ENCODE measurements at places on chromosomes 3 and 15.

GRCh38 chr3:15029625-15030024 lies 35.5 kb downstream of the MRPS25 start:
- no peak for DNase-seq

GRCh38 chr3:39125841-39126500 lies 18.5 kb downstream of the TTC21A start:
- no peak for DNase-seq

DNA sequence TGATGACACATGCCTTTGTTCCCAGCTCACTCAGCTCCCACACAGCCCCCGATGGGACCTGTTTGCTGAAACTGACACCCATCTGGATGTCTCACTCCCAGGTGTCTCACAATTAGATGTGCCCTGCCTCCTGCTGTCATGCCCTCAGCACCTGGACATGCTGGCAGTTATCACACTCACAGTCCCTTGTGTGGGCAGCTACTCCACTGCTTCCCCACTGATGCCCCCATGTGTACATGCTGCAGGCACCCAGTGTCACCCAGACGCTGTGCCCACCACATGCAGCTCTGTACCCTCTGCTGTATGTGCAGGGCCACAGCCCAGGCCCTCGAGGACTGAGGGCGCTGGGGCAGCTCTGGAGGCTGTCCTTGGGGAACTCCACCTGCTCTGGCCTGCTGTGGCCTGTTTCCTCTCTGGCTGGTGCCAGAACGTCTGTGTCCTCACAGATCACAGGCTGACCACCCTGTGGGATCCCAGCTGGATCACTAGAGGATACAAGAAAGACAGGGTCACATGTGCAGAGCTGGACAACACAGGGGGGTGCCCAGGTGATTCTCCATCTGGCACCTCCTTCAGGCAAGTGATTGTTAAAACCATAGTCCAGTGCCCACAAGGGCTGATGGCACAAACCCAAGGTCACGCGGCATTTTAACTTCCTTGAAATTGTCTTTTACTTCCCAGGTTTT lies 14.0 kb downstream of the C3orf22 start:
- DNase-seq = no peak

GRCh38 chr15:98873441-98874218 lies 134.0 kb downstream of the PGPEP1L start:
- no peak for DNase-seq

GRCh38 chr3:161081633-161082032 lies 23.5 kb downstream of the B3GALNT1 start:
- DNase-seq = no peak

GRCh38 chr3:151625086-151625485 lies 108.6 kb upstream of the AADACL2 start:
- no peak for DNase-seq

DNA sequence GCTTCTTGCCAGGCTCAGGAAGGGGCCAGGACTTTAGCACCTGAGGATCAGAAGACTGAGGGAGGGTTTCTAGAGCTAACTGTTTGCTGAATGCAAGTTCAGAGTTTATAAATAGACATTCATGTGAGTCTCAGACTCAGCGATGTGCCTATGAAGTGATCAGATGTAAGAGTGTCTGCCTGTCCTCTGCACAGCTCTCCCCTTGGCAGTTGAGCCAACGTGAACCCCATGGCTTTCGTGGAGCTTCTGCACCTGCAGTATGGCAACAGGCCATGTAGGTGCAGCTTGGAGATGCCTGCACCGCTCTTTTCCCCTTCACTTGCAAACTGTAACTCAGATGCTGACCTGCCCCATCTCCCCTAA lies 141.9 kb downstream of the CHDH start:
- DNase-seq = no peak

- no peak for DNase-seq
Observed at GRCh38 chr3:72340056-72340455, 508.2 kb downstream of the SHQ1 start.

DNA sequence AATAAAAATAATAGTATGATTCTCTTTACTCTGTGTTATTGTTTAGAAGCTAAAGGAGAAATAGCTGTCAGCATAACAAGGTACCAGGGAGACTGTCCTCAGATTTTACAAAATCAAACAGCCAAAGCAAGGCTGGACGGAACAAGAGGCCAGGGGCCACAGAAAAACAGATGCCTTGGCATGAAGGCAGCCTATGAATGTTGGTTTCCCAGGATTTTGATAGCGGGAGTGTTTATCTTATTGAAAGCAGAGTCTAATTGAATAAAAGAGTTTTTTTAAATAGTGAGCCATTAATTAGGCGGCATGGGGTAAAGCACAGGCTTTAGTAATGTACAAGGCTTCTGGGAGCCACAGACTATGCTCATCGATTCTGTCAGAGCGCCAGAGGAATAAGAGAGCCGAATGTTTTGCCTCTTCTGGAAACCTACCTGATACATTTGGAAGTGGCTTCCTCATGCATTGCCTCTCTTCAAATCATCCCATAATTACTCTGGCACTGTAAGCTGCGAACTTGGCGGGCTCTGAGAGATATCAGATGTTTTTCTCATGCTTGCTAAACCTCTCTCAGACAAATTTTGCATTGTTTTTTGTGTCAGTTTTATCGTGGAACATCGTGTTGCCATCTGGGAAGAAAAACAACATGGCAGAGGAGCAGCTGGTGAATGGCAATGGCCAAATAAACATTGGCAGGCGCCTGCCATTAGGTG lies 30.4 kb upstream of the TMCO5A start:
- no peak for DNase-seq
